ENCODE measurements at places on chromosomes 1 and 21.

GRCh38 chr1:40825996-40826395 lies 36.2 kb downstream of the CITED4 start:
- no peak for DNase-seq

GRCh38 chr1:107407011-107407410 lies 266.2 kb downstream of the NTNG1 start:
- DNase-seq, result no peak

DNA sequence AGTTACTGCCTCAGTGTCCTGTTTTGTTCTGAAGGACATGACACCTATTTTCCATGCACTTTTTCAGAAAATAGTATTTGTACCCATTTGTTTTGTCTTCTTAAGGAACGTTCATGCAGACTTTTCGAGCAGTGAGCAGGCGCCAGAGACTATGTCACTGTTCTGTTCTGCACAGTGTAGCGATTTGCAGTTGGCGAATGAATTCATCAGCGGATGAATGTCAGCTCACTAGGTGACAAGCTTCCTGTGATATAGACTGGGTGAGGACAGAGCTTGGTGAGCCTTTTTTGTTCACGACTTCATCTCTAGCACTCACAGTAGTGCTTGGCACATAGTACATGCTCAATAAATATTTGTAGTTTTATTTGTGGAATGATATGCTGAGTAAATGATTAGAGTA lies 177.8 kb downstream of the NFIA start:
- DNase-seq, result no peak

- DNase-seq, result no peak
These were observed 42.0 kb downstream of the ELK4 start for GRCh38 chr1:205589618-205590456.

- no peak for DNase-seq
These were observed 207.1 kb downstream of the NUF2 start for GRCh38 chr1:163528710-163529348.

- DNase-seq, result no peak
These were observed 3.1 kb upstream of the ADORA3 start for GRCh38 chr1:111506561-111506960.

GRCh38 chr21:15444118-15444960 lies 285.4 kb upstream of the USP25 start:
- no peak for DNase-seq

DNA sequence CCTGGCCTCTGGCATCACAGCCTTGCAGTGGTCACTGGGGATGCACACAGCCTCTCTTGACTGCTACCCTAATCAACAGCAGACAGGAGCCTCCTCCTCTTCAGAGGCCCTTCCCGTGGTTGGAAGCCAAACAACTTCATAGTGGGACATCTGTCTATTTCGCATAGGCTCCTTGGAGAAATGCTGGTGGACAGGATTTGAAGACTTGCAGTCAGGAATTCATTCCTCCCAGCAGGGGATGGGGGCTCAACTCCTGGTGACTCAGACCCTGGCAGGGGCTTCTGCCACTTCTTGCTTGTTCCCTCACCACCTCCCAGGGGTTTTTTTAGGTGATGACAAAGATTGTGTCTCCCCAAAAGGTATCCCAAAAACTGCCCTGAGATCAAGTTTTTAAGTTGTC lies 191.7 kb upstream of the CAMK1G start:
- no peak for DNase-seq

- peak; percentile 84 for DNase-seq
These were observed at the start of gene HENMT1 for GRCh38 chr1:108661030-108661609. HENMT1 (minus strand) TSS chr1:108661093; CDS start chr1:108659884, 1,209 bp downstream.
